ENCODE measurements at places on chromosomes 11 and 22. TPM values are rescaled to one million over a fixed set of nuclear protein-coding genes. Genes with fewer than 3 reads are reported as not detected.

Gene KDELR3
- total RNA-seq: 0.32 TPM

- no peaks in the 10 kb centered on the region for H3K36me3 ChIP-seq
- H3K4me3 ChIP-seq: no peak overlapping the region
- peaks cover 12% of the 10 kb centered on the region for H3K27me3 ChIP-seq
These were observed 591.8 kb downstream of the BUD13 start for GRCh38 chr11:116180806-116181600.

- ATAC-seq: no peak
- H3K27me3 ChIP-seq: peaks cover 36% of the 10 kb centered on the region
- H3K4me3 ChIP-seq: no peak overlapping the region
- H3K4me1 ChIP-seq: no peaks in the 10 kb centered on the region
- H3K27ac ChIP-seq: no peak overlapping the region
These were observed 63.6 kb downstream of the PARVG start for GRCh38 chr22:44244265-44244822.

DNA sequence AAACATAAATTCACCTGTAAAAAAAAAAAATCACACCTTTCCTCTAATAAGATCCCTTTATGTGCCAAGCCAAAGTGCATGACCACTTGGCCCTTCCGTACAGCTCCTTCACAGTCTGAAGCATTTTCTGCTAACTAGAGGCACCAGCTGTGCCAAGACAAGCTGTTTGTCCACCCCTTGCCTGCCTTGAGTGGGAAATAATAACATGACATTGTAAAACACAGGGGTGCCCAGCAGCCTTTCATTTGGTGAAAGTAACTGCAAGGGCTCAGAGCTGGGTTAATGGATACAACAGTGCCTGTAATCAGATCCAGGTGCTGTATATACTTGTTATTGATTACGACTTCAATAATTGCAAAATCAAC is 59.2 kb downstream of the DDIAS start:
- H3K27me3 ChIP-seq: no peaks in the 10 kb centered on the region
- ATAC-seq: peak; percentile 5
- H3K36me3 ChIP-seq: no peaks in the 10 kb centered on the region
- H3K4me1 ChIP-seq: peaks cover 31% of the 10 kb centered on the region

DNA sequence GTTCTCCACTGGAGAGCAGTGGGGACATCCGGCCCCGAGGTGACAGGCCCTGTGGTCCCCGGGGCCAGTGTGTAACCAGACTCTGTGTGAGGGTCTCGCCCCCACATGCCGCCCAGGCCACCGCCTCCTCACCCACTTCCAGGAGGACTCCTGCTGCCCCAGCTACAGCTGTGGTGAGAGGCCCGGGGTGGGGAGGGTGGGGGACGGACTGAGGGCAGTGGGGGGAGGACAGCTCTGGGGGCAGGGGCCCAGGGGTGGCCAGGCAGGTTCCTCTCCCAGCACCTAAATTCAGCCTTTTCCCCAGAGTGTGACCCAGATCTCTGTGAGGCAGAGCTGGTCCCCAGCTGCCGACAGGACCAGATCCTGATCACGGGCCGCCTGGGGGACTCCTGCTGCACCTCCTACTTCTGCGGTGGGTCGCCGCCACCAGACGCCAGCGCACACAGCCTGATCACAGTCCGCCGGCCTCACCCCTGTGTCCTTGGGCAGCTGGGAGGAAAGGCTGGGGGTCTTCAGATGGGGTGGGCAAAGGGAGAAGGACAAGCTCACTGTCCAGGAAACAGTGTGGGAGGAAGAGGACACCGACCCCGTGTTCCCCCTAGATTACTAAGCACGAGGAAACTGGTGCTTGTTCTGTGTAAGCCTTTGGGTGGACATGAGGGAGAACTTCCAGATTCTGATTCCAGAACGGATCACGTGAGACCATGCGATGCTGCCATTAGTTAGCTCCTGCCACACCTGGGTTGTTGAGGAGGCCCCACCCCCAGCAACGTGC is 84.4 kb upstream of the MYOD1 start:
- no peak overlapping the region for H3K27ac ChIP-seq
- no peak for ATAC-seq
- H3K4me3 ChIP-seq: no peak overlapping the region
- H3K36me3 ChIP-seq: no peaks in the 10 kb centered on the region
- H3K4me1 ChIP-seq: no peaks in the 10 kb centered on the region

DNA sequence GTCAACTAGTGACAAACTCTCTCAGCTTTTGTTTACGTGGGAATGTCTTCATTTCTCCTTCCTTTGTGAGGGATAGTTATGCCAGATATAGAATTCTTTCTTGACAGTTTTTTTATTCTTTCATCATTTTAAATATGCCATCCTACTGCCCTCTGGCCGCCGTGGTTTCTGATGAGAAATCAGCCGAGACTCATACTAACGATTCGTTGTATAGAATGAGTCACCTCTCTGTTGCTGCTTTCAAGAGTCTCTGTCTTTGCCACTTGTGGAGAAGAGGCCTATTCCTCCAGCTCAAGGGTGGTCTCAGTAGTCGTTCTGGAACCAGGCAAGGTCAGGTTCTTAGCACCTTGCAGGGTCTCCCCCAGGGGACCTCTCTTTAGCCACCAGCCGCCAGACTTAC is 8.0 kb downstream of the MYO7A start:
- H3K27ac ChIP-seq: peak overlapping the region; percentile 5
- H3K4me1 ChIP-seq: peaks cover 14% of the 10 kb centered on the region
- peak; percentile 81 for ATAC-seq
- no peaks in the 10 kb centered on the region for H3K36me3 ChIP-seq
- peaks cover 12% of the 10 kb centered on the region for H3K27me3 ChIP-seq
- H3K4me3 ChIP-seq: no peak overlapping the region

DNA sequence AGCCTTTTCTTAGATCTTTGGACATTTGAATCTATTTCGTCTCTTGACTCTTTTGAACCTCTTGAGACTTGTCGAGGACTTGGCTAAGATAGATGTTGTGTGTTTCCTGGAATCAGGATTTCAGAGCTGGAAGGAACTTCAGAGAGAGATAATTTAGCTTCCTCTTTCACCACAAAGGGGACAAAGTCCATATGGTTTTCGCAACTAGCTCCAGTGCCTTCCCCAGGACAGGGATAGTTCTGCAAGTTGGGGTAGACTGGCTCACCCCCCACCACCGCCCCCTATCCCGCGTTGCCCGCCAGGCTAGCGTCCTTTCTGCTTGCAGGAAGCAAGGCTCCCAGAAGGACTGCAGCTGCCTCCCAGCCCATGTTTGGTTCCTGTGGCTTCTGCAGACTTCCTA is 75.7 kb upstream of the MYO18B start:
- no peak for ATAC-seq
- no peak overlapping the region for H3K4me3 ChIP-seq
- peaks cover 16% of the 10 kb centered on the region for H3K27me3 ChIP-seq
- no peaks in the 10 kb centered on the region for H3K36me3 ChIP-seq
- H3K4me1 ChIP-seq: no peaks in the 10 kb centered on the region

- no peak for ATAC-seq
- no peak overlapping the region for H3K4me3 ChIP-seq
- H3K27me3 ChIP-seq: no peaks in the 10 kb centered on the region
- H3K27ac ChIP-seq: no peak overlapping the region
These were observed 13.2 kb downstream of the CCND1 start for GRCh38 chr11:69654001-69654659.

GRCh38 chr11:65773784-65774411 is 6.9 kb downstream of the AP5B1 start:
- H3K27ac ChIP-seq: no peak overlapping the region
- ATAC-seq: no peak
- no peaks in the 10 kb centered on the region for H3K27me3 ChIP-seq
- peaks cover 12% of the 10 kb centered on the region for H3K36me3 ChIP-seq
- H3K4me3 ChIP-seq: no peak overlapping the region
- peaks cover 9% of the 10 kb centered on the region for H3K4me1 ChIP-seq

GRCh38 chr22:27895600-27895999 is 23.5 kb downstream of the PITPNB start:
- peaks cover 16% of the 10 kb centered on the region for H3K4me1 ChIP-seq
- H3K4me3 ChIP-seq: peak overlapping the region; percentile 24
- no peak overlapping the region for H3K27ac ChIP-seq
- H3K36me3 ChIP-seq: peaks cover 100% of the 10 kb centered on the region
- ATAC-seq: peak; percentile 72
- no peaks in the 10 kb centered on the region for H3K27me3 ChIP-seq

DNA sequence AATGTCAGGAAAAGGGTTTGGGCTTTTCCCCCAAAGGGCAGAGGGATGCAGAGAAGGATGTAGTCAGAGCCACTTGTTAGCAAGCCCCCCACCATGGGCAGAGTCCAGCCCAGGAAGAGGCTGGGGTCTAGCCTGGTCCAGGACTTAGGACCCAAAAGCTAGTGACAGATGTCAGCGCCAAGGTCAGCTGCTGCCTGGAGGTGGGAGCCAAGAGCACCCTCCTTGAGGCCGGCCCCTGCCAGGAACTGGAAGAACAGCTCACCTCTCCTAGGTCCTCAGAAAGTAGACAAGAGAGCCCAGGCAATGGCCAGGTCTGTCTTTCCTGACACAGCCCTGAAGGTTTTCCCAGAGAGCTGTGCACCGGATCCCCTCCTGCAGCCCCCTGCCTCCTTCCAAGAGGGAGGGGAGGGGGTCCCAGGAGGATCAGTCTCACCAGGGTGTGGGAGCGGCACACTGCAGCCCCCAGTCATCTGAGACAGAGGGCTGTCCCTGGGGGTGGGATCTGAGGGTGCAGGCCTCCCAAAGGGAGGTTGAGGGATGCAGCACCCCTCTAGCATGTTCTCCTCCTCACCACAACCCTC is 14.6 kb upstream of the ARHGEF17 start:
- H3K36me3 ChIP-seq: no peaks in the 10 kb centered on the region
- no peak overlapping the region for H3K27ac ChIP-seq
- H3K4me3 ChIP-seq: no peak overlapping the region
- peaks cover 6% of the 10 kb centered on the region for H3K27me3 ChIP-seq
- no peak for ATAC-seq

GRCh38 chr11:112748713-112749543 is 212.3 kb upstream of the NCAM1 start:
- H3K4me3 ChIP-seq: no peak overlapping the region
- no peak overlapping the region for H3K27ac ChIP-seq
- H3K36me3 ChIP-seq: no peaks in the 10 kb centered on the region
- peaks cover 20% of the 10 kb centered on the region for H3K27me3 ChIP-seq
- no peak for ATAC-seq
- peaks cover 7% of the 10 kb centered on the region for H3K4me1 ChIP-seq

GRCh38 chr11:81278991-81279390 is 1454.7 kb downstream of the FAM181B start:
- no peaks in the 10 kb centered on the region for H3K27me3 ChIP-seq
- H3K4me1 ChIP-seq: no peaks in the 10 kb centered on the region
- H3K36me3 ChIP-seq: no peaks in the 10 kb centered on the region
- H3K4me3 ChIP-seq: no peak overlapping the region
- ATAC-seq: no peak

DNA sequence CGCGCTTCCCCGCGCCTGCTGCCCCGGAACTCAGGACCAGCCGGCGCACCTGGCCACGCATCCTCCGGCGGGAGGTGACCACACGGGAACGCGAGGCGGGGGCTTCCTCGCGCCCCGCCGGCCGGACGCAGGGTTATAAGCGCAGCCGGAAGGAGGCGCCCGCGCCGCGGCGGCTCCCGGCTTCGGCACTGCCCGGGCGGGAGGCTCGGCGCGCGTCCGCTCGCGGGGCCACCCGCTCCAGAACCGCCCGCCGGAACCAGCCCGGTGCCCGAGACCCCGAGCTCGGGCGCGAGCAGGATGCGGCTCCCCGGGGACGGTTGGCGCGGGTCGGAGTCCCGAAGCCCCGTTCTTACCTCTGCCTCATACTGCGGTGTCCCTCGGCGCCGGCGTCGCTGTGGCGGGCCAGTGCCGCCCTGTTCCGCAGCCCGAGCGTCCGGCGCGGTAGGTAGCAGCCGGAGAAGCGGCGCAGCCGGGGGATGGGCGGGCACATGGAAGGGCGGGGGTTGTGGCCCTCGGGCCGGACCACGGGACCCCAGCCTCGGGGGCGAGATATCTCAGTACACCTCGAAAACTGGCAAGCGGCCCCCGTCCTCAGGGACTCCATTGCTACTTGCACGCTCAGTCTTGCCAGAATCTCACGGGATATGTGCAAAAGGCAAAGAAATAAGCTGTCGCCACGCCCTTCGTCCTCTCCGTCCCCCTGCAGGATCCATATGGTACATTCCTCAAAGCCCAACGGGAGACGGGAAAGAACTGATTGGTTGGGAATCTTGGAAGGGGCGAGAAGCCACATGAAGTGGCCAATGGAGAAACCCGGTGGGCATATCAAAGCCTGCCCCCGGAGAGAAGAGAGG is 23.1 kb downstream of the MICAL3 start:
- H3K36me3 ChIP-seq: peaks cover 5% of the 10 kb centered on the region
- peak overlapping the region; percentile 91 for H3K4me3 ChIP-seq
- H3K27me3 ChIP-seq: no peaks in the 10 kb centered on the region

Gene BATF2
- 0.28 TPM for total RNA-seq

DNA sequence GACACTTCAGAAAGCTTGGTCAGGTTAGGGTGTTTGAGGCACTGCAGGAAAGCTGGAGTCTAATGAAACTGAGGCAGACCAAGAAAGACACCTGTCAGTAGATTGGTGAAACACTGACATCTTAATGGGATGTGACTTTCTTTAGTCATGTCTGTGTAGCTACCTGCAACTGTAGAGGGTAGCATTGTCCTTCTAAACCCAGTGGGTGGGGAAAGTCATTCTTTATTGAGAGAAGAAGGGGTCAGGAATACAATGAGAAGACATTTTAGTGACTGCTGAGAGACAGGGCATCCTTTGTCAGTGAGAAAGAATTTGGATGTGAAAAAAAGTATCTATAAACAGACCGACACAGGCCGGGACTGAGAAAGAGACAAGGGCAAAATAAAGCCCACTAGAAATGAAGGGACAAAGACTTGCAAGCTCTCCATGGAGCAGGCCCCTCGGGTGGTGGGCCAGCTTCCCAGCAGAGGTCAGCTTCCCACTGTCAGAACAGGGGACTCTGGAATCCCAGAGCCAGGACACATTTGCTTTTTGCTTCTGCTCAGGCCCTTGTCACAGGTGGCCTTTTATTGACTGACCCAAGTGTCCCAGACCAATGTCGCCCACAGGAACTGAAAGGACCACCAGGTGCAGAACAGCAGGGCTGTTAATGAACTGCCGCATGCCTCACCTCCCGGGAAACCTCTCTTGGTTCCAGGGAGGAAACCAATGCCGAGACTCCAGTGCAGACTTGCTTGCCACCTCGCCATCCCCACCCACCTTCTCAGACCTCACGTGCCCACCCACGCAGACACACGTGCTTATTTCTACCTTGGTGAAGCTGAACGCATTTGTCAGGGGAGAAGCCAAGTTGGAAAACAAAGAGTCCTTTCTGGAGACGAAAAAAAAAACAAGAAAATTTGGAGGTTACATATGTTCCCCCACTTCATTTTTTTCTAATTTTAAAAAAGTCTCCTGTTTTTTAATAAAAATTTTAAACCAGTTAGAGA is 212.8 kb downstream of the TENM4 start:
- H3K4me1 ChIP-seq: no peaks in the 10 kb centered on the region
- no peak overlapping the region for H3K27ac ChIP-seq
- no peak overlapping the region for H3K4me3 ChIP-seq
- no peaks in the 10 kb centered on the region for H3K36me3 ChIP-seq

Gene SLC37A2
- total RNA-seq: 1.6 TPM

DNA sequence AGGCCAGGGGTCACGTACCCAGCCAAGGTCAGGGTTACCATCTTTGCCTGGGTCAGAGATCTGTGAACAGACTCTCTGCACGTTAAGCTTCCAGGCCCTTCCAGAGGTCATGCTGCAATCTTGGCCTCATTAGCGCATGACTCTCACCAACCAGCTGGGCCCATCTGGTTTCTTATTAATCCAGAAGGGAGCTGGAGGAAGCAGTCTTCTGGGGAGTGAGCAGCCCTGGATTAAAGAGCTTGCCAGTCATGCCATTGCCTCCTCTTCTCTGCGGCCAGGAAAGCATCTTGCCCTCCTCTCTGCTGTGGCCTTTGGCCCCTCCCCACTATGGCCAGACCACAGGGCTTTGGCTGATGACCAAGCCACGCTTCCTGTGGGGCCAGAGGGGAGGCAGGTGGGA is 57.4 kb downstream of the CHST1 start:
- no peaks in the 10 kb centered on the region for H3K4me1 ChIP-seq
- H3K27ac ChIP-seq: no peak overlapping the region
- no peak overlapping the region for H3K4me3 ChIP-seq
- ATAC-seq: no peak

Gene TEX54
- 0.82 TPM for total RNA-seq
